ENCODE measurements at places on chromosomes 12 and 14. TPM values are rescaled to one million over a fixed set of nuclear protein-coding genes. Genes with fewer than 3 reads are reported as not detected.
A peak's percentile ranks its signal among the peaks of the same experiment; 100 is the strongest.

CFAP251 gene
- polyA plus RNA-seq = 3.9 TPM

DNA sequence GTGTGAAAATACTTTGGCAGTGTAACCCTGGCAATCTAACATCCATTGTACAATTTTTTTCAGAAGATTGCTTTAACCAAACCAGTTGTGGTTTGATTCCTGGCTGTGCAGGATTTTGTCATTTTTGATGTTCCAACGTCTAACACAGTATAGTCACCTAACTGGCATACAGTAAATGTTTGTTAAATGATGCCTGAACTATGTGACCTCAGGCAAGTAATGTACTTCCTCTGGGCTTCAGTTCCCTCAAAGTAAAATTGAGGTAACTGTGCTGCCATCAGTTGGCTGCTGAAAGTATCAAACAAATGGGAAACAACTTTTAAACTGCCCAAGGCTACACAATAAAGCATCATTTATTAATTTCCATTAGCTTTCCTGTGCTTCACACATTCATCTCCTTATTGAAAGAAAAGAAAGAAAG is 4.3 kb downstream of the TM7SF3 start:
- no peak for DNase-seq

DTX3 gene
- polyA plus RNA-seq = 64.8 TPM

DNA sequence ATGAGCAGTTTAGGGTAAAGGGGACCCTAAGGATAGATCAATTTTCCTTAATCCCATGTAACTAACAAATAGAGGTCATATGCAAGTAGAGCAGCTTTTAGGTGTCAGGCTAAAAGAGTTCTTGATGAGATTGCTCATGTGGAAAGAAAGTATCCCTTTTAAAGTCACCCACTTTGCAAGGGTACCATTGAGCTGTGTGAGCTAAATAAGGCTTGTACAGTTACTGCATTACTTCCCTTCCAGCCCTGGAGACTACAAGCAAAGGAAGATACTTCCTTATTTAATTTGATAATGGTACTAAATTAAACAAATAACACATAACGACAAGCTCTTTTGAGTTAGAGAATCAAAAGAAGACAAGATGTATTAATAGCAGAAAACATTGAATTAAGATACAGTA is 191.7 kb downstream of the TMX1 start:
- no peak for DNase-seq

MORN3 gene
- polyA plus RNA-seq = 1.6 TPM

GRCh38 chr12:5008661-5009060 is 35.0 kb upstream of the KCNA5 start:
- no peak for DNase-seq

GRCh38 chr12:41108032-41108431 is 80.1 kb upstream of the PDZRN4 start:
- DNase-seq = peak; percentile 45

DNA sequence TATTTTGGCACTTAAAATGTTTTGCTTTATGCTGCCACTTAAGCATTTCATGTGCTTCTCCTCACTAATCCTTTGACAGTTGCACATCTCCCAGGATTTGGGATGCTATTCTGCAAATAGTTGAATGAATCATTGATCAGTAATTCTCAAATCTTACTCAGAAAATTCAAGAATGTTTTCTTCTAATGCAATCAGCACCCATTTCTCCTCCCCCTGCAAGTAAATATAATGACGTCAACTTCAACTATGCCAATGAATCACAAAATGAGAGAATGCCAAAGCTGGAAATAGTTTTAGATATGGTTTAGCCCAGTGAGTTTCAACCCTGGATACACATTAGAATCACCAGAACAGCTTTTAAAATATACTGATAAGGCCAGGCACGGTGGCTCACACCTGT is 2.1 kb upstream of the BLOC1S1 start:
- no peak for DNase-seq

GRCh38 chr14:92693998-92694795 is 54.2 kb downstream of the LGMN start:
- no peak for DNase-seq

GRCh38 chr12:55065535-55065934 is 45.8 kb downstream of the NEUROD4 start:
- DNase-seq = no peak

DNA sequence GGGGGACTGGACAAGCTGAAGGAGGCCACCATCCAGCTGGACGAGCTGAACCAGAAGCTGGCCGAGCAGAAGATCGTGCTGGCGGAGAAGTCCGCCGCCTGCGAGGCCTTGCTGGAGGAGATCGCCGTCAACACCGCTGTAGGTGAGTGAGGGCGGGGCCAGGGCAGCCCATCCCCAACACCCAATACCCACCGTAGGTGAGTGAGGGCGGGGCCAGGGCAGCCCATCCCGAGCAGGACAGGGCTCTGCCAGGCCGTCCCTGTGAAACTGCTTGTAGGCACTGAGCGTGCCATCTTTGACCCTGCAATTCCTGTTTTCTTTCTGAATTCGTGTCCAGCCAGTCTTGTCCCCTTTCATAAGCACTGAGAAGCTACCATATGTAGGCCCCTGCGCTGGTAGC is 74.0 kb downstream of the CCDC92 start:
- DNase-seq = no peak

ASPG gene
- 23.7 TPM for polyA plus RNA-seq

GRCh38 chr14:94132285-94132887 is 3.0 kb upstream of the IFI27L2 start:
- no peak for DNase-seq

DNA sequence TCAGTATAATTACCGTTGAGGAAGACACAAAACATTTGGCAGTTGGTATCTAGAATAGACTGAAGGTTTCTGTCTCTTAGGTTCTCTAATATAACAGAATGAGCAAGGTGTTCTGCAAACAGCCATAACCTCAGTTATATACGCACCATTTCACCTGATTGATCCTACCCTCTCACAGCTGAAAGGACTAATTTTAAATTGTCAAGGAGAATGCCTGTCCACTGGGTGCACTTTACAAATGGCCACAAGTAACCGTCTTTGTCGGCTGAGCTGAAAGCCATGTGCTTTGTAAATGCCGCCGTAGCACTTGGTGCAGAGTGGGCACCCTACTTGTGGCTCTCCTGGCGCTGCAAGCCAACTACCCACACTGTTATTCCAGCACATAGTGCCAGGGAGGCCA is 466.3 kb downstream of the AACS start:
- DNase-seq = no peak

GDF3 gene
- polyA plus RNA-seq = not detected

DNA sequence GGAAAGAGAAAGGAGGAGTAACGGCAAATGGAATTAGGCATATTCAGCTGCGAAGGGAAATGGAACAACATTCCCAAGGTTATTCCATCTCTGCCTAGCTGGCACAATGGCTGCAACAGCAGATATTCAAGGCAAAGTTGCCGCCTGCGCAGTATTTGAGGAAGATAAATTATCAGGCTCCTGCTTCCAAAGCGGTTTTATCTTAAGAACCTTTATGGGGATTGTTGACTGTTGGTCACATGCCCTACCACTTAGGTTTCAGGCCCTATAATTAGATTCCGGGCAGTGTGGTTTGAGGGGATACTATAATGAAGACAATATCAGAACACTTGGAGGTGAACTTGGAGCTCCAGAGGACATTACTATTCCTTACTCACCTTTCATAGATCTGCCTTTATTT is 99.7 kb downstream of the FGD4 start:
- no peak for DNase-seq

HCFC2 gene
- 25.7 TPM for polyA plus RNA-seq

SPIC gene
- polyA plus RNA-seq = not detected

- no peak for DNase-seq
Measured at GRCh38 chr14:69968132-69968531, 88.9 kb downstream of the SMOC1 start.

CPNE6 gene
- not detected for polyA plus RNA-seq

DNA sequence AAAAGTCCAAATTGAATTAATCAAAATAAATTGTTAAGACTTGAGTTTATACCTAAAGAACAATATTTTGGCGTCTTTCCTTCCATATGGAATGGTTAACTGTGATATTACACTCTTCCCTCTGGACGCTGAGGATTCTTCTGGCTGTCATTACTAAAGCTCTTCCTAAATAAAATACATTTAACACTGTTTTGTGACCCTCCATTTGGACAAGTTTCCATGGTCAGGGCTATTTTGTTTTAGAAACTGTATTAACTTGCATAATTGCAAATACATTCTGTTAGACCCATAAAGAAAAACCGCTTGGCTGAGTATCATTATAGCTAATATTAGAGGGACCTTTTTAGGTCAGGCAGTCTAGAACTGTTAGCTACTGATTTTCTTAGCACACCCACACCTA is 87.4 kb downstream of the NAV3 start:
- DNase-seq = no peak

OR4Q2 gene
- not detected for polyA plus RNA-seq

DNA sequence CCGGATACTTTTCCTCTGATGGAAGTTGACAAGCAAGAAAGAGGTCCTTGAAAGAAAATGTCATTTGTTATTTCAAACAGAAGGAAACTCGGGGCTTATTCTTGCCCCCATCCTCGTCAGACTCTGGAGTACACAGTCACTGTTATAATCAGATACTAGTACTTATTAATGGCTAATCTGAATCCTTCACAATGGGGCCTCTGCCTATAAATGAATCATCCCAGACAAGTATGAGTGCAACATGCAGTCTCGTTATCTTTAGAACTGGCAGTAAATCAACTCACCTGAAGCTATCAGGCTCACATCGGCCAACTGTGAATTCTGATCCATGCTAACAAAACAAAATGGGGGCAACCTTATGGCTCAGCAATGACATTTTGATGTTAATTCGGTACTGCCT is 216.7 kb downstream of the GRIN2B start:
- no peak for DNase-seq

- DNase-seq = no peak
Measured at GRCh38 chr12:52079576-52080402, at the start of gene SMIM41. Gene SMIM41, plus strand, starts transcription at chr12:52079704. Its CDS starts 76 bp downstream, at chr12:52079780.

- DNase-seq = peak; percentile 56
Measured at GRCh38 chr14:38210587-38211216, 3.0 kb downstream of the SSTR1 start.

TMEM179 gene
- 1.8 TPM for polyA plus RNA-seq

GRCh38 chr12:121165316-121165715 is 32.6 kb downstream of the P2RX7 start:
- DNase-seq = no peak

GRCh38 chr12:32205731-32206130 is 99.1 kb downstream of the BICD1 start:
- DNase-seq = no peak

GRCh38 chr14:95577067-95577800 is 42.4 kb downstream of the GLRX5 start:
- no peak for DNase-seq

LRRK2 gene
- 5.4 TPM for polyA plus RNA-seq

PRIMA1 gene
- 0.85 TPM for polyA plus RNA-seq

CIROP gene
- not detected for polyA plus RNA-seq

MYRFL gene
- 0.75 TPM for polyA plus RNA-seq

- DNase-seq = no peak
Measured at GRCh38 chr14:75369506-75369905, 58.3 kb upstream of the JDP2 start.

DNA sequence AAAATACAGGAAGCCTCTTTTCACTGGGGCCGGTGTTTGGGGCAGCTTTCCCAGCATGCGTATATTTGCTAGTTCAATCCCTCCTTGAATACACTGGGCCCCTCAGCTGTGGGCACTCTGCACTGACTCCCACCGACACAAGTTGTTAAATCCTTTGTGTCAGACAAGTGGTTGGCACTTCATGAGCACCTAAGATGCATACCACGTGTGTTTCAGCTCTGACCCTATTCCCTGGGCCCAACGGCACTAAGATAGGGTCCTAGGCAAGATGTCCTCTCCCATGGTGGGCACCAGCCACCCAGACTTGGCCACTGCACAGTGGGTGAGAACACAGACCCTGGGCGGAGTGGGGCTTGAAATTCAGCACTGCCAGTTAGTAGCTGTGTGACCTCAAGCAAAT is 173.8 kb downstream of the BCL11B start:
- no peak for DNase-seq

DNA sequence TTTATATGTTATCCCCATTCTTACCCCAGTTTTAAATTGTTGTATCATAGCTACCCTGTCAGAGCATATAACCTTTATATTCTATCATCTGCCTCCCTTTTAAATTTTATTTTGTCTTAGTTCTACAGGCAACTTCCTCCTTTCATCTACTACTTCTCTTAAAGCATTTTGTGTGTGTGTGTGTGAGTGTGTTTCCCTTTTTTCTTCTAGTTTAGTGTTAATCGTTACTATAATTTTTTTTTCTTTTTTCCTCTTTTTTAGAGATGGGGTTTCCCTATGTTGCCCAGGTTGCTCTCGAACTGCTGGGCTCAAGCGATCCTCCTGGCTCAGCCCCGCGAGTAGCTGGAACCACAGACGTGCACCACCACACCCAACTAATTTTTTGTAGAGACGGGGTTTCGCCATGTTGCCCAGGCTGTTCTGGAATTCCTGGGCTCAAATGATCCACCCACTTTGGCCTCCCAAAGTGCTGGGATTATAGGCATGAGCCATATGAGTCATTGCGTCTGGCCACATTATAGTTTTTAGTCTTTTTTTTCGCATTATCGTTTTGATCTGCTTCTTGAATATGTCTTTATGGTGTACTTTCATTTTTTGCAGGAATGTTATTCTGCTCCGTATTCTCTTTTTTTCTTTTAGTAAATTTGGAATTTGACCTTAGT is 33.1 kb upstream of the FBXO34 start:
- DNase-seq = no peak

- no peak for DNase-seq
Measured at GRCh38 chr12:129753586-129753985, 150.2 kb downstream of the TMEM132D start.

DNA sequence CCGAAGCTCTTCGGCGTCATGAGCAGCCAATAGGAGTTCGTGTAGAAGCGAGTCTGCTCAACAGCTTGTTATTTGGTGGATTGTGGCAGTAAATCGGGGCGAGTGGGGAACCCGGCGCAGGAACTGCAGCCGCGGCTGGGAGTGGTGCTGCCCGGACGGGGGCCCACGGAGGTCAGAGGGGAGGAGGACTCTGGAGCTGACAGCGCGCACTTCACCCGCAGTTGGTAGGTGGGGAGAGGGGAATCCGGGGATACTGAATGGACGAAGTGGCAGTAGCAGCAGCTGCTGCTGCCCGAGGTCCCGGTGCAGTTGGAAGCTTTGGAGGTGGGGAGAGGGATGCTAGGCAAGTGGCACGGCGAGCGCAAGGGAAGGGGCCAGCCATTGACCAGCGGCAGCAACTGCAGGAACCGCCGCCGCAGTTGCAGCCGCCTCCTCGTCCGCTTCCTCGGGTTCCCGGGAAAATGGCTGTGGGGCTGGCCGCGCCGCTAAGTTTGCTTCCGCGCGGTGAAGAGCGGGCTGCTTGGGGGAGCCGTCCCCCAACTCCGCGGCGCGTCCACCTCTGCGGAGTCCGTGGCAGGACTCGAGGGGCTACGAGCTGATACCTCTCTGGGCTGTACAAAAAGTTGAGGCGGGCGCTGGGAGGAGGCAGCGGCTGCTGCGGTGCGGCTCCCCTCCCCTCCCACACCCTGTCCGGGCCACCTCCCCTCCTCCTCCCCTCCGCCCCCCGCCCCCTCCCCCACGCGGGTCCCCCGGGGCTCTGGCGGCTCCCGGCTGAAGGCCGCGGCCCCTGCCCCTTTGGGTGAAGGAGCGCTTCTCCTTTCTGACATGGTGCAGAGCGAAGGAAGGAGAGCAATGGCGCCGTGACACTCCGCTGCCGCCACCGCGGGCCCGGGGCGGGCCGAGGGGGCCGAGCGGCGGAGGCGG is at the start of gene ARID4A:
Gene ARID4A (plus strand): TSS at position 79 of the 924 bp plus-strand sequence. CDS start 1,300 bp downstream, outside the sequence.
- DNase-seq = peak; percentile 94

All from left lung (tissue), 14 donors.